ENCODE measurements at places on chromosomes 2 and 18.
A peak's percentile ranks its signal among the peaks of the same experiment; 100 is the strongest.

GRCh38 chr2:25587361-25587760 lies 86.0 kb downstream of the DTNB start:
- DNase-seq, result no peak

- DNase-seq, result no peak
These were observed 265.5 kb downstream of the RPRM start for GRCh38 chr2:153213022-153213421.

DNA sequence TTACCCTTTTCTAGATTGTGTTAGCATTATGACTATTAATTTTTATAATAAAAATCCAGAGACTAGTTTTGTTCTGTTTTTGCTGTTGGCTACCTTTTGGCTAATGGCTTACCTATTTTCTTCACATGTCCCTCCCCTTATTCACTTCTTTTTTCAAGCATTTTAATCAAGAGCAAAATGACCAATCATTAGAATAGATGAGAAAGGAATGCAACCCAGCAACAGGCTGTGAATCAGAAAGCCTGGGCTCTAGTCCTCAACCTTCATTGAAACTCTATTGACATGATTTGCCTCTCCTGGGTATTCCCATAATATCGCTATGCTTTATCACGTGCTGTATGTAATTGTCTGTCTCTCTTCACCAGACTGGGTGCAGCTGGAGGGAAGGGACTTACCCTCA lies 370.1 kb downstream of the IRS1 start:
- DNase-seq, result no peak

DNA sequence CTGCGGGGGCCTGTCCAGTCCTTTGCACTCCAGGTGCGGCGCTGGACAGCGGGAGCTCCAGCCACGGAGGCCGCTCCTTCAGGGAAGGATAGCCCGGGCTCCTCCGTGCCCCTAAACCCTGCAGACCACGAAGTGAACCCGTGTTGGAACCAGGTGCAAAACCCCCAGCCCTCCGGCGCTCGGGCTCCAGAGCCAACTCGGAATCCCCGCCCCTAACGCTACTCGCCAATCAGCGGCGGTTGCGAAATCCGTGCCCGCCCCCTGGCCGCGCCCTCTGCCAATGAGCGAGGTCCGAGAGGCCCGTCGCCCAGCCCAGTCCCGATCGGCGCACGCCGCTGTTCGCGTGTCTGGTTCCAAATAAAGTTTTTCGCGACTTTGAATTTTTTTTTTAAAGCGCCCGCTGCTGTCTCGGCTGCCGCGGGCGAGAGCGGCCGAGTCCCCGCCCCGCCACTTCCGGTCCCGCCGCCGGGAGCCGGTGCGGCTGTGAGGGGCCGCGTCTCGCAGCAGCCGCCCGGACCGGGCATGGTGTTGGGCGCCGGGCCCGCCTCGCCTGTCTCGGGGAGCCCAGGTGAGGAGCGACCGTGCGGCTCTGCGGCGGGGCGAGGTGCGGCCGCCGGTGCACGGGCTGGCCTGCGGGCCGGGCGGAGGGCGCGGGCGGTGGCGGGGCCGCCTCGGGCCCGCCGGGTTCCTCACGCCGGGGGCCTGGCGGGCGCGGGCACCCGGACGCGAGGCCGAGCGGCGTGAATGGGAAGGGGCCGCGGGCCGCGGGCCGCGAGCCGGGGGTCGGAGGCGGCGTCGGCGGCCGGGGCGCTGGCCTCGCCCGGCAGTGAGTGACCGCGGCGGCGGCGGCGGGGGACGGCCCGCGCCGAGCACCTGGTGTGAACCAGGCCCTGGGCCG lies at the start of gene UBE2F:
Gene UBE2F, plus strand, starts transcription at position 450 of the 898 bp plus-strand sequence. CDS start 6,094 bp downstream, outside the sequence.
- peak; percentile 99 for DNase-seq

- no peak for DNase-seq
These were observed 28.4 kb upstream of the LONRF2 start for GRCh38 chr2:100350661-100351185.

All from osteocyte (in vitro differentiated cells).